ENCODE measurements at places on chromosomes 7 and 10. TPM values are rescaled to one million over a fixed set of nuclear protein-coding genes. Genes with fewer than 3 reads are reported as not detected.

The CLCN1 gene
- not detected for total RNA-seq

The SFXN2 gene
- total RNA-seq: 4.7 TPM

The VAX1 gene
- not detected for total RNA-seq

The TMEM130 gene
- 19.3 TPM for total RNA-seq

The OPN1SW gene
- not detected for total RNA-seq

The AQP1 gene
- 18.0 TPM for total RNA-seq

The SLC29A3 gene
- total RNA-seq: 2.4 TPM

The ATOH7 gene
- total RNA-seq: not detected

The TMEM72 gene
- total RNA-seq: not detected
